ENCODE measurements at places on chromosomes 16 and 17.

DNA sequence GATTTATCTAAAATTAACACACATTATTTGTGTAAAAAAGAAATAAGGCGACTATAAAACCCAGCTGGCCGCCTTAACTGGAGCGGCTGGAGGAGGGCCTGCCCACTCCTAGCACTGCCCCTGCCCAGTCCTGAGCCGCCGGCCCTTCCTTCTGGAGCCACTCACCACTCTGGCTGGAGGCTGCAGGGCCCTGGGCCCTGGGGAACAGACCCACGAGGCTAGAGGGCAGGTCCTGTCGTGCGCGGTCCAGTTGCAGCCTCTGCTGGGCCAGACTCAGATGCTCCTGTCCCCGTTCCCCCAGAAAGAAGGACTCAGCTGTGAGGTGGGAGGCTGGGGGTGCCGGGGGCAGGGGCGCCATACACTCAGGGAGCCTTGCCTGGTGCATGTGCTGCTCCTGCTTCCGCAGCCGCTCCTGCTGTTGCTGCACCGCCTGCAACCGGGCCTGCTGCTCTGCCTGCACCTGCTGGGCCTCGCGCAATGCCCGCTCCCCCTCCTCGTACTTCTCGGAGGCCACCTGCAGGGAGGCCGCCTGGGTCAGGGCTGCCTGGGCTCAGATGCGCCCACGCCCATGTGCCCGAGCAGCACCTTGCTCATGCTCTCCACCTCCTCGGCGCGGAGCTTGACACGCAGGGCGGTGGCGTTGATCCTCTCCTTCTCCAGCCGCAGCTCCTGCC, 9.0 kb upstream of the MRPL38 start:
- DNase-seq: no peak

DNA sequence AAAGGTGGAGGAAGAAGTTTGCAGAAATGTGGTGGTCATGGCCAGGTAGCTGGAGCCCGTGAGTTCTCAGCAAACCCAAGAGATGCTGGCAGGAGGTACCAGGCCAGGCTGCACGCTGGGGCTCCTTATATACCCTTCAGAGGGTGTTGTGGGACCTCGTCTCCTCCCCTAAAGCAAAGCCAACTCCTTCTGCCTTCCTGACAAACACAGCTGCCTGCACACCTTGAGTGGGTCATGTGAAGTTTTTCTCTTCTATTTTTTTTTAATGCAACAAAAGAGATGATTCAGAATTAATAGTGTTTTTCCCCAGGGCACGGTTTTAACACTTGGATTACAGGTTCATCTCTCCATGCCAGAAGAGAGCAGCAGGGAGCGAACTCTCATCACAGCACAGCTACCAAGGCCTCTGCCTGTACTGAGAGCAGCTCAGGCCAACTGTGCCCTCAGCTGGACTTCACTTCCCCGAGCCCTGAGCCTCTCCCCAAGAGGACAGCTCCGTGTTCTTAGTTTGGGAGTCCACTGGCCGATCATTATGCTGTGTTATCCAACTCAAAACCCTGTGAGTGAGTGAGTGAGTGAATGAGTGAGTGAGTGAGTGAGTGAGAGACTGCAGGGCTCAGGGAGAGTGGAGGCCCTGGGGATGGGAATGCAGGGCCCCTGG, at the start of gene KRT15:
Gene KRT15 (minus strand): TSS at position 102 of the 661 bp plus-strand sequence. CDS start 63 bp downstream, at position 39.
- no peak for DNase-seq

DNA sequence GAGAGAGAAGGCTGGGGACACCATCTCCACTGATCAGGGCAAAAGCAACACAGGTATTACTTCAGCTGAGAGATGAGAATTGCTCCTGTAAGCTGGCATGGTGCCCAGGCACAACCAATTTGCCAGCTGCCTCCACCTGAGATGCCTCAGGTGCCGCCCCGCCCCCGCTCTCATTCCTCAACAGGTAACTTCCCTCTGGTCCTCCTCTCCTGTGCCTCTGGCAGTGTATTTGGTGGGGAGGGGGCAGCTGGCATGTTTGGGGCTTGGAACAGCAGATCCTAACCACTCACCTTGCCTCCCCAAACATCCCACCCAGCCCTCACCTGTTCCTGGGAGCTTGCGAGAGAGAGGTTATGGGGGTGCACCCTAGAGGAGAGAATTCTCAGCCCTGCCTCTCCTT, 2.9 kb upstream of the SRCIN1 start:
- DNase-seq: no peak

DNA sequence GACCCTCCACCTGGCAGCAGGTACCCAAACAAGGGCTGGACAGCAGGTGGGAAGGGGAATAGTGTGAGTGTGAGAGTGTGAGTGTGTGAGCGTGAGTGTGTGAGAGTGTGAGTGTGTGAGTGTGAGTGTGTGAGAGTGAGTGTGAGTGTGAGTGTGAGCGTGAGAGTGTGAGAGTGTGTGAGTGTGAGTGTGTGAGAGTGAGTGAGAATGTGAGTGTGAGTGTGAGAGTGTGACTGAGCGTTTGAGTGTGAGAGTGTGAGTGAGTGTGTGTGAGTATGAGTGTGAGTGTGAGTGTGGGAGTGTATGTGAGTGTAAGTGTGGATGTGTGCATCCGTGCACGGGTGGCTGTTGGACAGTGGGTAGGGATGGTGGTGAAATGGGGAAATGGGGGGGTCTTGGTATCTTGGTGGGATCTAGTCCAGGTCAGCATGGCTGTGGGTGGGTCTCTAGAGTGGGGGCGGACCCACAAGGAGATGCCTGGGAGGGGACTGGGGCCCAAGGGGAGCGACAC, 408 bp downstream of the ADGRG1 start:
- DNase-seq: no peak

GRCh38 chr17:21677911-21678310, 14.4 kb upstream of the KCNJ18 start:
- DNase-seq: no peak

DNA sequence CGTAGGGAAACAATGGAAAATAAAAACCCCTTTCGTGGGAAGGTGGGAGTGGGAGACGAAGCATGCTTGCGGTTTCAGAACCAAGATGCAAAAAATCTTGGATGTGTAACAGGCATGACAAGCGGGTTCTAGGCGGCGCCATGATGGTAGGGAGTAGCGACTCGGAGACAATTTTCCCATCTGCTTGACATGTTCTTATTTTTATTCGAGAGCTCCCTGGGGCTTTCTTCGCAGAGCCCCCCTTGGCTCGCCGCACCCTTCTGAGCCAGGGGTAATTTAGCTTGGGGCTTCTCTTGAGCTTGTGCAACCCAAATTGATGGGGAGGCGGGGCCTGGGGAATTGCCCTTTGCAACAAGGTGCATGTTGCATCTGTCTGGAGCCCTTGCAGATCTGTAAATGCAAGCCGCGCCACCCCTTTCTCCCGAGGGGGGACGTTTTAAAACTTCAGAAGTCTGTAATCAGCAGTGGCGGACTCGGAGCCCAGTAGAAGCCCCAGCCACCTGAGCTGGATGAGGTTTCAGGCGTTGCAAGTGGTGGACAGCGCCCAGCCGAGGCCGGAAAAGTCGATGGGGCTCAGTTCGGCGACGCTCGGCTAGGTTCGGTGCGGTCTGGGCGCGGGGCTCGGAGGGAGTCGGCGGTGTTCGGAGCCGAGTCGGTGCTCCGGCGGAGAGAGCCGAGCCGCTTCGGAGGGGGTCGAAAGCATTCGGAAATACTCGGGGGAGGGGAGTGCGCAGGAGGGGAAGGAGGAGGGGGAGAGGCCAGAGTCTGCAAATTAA, 2.9 kb downstream of the GNAO1 start:
- DNase-seq: no peak

DNA sequence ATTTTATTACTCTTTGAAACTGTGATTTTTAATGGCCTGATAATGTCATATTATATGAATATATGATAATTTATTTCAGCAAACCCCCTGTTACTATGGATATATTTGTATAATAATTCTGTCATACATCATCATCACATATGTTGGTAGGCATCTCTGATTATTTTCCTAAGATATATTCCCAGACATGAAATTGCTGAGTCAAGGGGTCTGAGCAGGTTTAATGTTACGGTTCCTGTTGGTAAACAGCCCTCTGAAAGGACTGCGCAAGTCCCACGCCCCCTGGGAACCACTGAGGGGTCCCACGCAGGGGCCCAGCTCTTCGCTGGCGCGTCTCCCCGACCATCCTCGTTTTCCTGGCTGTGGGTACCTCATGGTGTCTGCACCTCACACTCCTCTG, 24.2 kb downstream of the SLC13A5 start:
- DNase-seq: no peak

DNA sequence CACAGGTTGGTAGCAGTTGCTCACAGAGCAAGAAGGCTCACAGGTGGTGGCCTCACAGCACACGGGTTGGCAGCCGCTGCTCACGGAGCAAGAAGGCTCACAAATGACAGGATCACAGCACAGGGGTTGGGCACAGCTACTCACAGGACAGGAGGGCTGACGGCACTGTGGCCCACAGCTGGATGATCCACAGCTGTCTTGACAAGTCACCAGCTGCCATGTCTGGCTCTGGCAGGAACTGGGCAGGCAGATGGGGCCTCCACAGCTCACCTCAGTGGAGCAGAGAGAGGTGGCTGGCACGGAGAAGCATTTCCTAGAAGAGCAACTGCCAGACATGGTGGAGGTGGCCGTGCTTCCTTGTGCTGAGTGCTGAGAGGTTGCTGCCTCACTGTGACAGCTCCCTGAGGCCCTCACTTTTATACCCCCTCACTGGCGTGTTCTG, at the start of gene KRTAP16-1:
Gene KRTAP16-1 (minus strand): TSS at position 392 of the 442 bp plus-strand sequence. CDS start 56 bp downstream, at position 336.
- DNase-seq: no peak

DNA sequence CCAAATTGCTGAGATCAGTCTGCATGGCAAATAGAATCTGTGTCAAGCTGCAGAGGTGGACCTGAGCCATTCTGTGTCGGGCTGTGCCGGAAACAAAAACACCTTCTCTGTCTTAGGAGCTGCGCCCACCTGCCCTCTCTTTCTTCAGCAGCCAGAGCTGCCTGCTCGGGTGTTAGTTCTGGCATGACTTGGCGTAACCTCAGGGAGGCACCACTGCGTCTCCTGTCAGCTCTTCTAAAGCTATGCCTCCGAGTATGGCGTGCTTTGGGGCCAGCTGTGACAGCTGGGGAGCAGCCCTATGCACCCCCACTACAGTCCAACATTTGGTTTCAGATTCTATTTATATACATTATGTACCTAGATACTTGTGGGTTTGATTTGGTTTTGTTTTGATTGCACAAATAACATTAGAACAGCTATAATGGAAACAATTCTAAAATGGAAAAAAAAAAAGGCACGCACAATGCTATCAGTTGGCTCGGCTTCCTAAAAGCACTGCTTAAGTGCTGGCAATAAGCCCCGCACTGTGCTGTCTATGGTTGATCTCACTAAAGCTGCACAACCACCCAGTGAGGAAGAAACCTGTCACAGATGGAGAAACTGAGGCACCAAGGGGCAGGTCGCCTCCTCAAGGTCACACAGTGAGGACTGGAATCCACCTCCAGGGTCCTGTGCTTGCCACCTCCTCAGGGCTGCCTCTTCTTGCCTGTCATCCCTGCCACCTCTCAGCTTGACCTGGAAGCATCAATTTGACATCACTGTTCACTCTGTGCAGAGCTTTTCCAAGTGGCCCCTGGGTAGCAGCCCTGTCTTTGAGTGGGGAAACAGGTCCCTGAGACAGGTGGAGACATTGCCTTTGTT, 18.7 kb upstream of the ADGRG1 start:
- DNase-seq: peak; percentile 61

GRCh38 chr16:2366660-2367309, 26.3 kb upstream of the ABCA3 start:
- DNase-seq: no peak

DNA sequence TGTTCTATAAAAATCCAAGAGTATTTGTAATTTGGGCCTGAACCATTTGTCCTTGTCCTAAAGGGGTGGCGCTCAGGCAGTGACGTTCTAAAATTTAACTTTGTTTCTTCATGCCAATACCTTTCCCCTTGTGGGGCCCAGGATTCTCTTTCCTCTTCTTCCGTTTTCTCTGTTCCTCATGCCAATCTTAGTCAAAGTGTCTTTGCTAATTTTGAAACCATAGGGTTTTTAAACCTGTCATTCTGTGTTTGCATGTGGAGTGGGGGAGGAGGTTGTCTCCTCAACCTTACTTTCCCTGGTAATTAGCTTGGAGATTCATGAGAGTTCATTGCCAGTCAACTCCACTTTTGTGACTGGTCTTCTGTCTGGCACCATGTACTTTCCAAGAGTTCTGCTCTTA, 337.1 kb downstream of the MAF start:
- DNase-seq: no peak

DNA sequence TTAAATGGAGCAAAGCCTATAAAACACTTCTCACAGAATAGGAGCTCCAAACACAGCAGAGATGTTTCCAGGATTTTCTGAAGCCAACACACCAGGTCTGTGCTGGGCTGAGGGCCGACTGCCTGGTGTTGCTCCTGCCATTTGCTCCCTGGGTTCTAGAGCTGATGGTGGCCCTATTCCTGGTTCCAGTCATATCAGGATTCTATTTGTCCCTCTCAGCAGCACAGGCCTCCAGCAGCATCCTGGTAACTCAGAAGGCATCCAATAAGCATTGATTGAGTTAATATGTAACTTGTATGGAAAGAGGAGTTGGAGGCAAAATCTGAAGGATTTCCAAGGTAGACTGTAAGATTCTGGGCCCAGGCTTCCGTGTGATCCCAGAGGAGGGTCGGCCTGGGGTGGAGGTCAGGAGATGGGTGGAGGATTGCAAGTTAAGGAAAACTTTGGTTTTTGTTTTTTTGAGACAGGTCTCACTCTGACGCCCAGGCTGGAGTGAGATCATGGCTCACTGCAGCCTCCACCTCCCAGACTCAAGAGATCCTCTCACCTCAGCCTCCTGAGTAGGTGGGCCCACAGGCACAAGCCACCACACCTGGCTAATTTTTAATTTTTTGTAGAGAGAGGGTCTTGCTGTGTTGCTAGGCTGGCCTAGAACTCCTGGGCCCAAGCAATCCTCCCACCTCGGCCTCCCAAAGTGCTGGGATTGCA, 5.7 kb downstream of the NUPR1 start:
- DNase-seq: no peak

DNA sequence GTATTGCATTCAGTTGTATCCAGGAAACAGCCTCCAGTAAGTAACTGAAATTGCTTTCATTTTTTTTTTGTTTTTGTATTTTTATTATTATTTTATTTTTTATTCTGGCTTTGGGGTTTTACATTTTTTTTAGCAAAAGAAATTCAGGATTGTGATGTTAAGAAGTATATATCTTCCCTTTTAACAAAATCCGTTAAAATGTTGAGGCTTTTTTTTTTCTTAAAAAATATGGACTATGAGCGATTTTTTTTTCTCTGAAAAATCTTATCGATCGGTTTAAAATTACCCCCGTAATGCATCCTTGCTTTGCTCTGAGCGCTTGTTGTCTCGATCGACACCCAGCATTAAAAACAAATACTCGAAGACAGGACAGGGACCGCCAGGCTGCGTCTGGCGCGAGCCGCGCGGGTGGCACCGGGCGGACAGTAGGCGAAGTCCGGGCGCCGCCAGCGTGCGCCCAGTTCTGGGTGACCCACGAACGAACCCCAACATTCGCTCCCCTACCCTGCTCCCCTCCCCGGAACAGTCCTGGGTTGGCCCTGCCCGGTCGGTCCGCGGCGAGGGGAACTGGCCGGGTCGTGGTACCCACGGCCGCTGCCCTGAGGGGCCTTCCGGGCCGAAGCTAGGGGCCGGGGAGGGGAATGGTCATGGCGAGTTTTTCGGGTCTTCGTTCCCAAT, 482 bp downstream of the BAHCC1 start:
- DNase-seq: no peak

GRCh38 chr16:84048270-84048669, 5.7 kb upstream of the SLC38A8 start:
- no peak for DNase-seq

- DNase-seq: no peak
Observed at GRCh38 chr17:16304830-16305229, 48.4 kb downstream of the CENPV start.

GRCh38 chr17:65667656-65668055, 106.2 kb upstream of the AXIN2 start:
- DNase-seq: no peak

- DNase-seq: no peak
Observed at GRCh38 chr17:81612172-81612970, 24.5 kb downstream of the NPLOC4 start.
